ENCODE measurements at places on chromosomes 6 and 20.

DNA sequence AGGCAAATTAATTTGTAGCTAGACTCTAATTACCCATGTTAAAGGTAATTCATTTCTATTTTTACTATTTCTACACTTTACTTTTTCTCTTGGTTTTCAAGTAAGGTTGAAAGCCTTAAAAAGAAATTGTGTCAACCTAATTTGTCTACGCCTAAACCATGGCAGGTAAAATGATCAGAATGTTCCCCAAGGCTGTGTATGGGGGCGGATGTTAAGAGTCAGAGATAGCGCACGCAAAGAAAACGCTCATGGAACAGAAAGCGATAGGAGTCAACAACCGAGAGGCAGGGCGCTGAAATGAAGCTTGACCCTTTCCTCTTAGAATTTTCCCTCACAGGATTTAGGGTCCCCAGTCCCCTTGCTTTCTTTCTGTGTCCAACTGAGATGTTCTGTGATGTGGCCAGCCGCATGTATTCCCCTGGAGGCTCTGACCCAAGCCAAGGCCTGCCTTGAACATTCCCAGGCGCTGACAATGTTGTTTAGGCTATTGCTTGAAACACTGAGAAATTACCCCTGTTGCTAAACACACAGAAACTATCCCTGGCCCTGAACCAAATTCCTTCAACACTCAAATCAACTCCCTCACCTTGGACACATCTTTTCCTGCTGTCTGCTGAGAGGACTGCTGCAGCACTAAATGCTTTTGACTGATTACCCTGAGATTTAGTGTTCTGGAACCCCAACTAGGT lies 10.9 kb downstream of the PSMB1 start:
- no peak for DNase-seq

- no peak for DNase-seq
Measured at GRCh38 chr6:160063771-160064413, 57.7 kb upstream of the SLC22A1 start.

- no peak for DNase-seq
Measured at GRCh38 chr6:62059901-62060300, 226.1 kb downstream of the KHDRBS2 start.

GRCh38 chr6:105902401-105903031 lies 183.6 kb upstream of the PRDM1 start:
- DNase-seq, result no peak

GRCh38 chr6:166763606-166764472 lies 136.8 kb upstream of the RPS6KA2 start:
- DNase-seq, result no peak

DNA sequence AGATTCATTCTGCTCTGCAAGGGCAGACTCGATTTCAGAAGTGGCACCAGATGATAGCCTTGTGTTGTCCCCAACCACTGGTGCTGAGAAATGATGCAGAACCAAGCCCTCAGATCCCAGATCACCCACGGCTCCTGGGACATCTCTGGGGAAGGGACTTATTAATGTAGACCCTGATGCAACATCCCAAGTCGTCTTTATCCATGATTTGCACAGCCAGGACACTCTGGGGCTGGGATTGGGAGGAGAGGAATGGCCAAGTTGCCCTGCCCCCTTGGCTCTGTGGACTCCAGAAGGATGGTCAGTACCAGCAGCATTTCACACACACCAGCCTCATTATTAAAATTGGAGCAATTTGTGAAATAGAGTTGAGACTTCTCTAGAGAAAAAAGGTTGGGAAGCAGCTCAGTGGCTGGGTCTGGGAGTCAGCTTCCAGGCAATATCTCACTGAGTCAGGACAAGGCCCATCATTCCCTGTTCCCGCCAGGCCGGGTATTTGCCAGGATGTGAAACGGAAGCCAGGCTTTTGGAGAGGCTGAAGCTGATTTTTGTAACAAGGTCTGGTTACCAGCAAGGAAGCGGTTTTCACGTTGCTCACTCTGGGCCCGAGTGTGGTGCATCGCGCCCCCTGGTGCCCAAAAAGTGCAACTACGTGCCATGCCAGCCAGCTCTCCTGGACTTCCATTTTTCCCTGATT lies 67.4 kb downstream of the ZBTB2 start:
- peak; percentile 55 for DNase-seq
